ENCODE measurements at places on chromosomes 11 and 22.
A peak's percentile ranks its signal among the peaks of the same experiment; 100 is the strongest.

DNA sequence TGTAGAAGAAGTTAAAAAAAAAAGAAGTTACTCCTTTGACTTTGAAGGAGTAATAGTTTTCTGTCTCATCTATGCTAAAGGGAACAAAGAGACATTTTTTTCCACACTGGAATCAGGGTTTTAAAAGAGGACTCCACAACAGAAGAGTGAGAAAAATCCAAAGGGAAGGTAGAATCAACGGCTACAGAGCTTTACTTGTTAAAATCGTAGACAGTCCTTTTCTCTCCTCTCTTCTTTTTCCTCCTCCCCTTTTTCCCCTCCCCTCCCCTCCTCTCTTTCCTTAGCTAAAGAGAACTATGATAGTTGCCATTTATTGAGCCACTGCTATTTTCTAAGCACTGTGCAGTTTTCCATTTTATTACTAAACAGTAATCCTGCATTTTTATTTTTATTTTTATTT is 29.2 kb downstream of the DDIAS start:
- no peak for DNase-seq

DNA sequence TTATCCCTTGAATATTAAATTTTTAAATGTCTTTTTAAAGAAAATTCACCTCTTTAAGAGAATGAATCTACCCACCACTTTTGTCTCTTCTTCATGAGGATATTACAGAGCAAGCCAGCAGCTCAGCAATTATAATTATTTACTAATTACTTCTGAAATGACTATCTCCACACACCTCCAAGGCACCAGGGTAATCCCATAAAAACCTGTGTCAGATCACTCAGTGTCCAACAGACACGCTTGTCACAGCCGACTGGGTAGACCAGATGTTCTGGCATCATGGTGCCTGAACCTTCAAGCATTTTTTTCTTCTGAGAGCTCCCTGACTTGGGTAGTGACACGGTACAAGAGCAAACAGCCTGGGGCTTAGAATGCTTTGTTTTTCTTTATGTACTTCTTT is 61.4 kb downstream of the EFCAB6 start:
- no peak for DNase-seq

DNA sequence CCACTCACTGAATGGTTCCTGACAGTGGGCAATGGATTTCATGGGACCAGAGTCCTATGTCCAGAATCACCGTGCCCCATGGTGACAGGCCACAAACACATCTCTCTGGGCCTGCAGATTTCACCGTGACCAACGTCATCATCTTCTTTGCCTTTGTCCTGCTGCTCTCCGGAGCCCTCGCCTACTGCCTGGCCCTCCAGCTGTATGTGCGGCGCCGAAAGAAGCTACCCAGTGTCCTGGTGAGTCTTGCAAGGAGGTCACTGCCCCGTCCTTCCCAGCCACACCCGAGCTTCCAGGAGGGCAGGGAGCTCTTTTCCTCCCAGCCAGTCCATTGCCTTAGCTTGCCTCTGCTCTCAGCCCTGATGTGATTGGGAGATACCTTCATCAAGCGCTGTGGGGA is 9.3 kb downstream of the IL10RA start:
- no peak for DNase-seq

DNA sequence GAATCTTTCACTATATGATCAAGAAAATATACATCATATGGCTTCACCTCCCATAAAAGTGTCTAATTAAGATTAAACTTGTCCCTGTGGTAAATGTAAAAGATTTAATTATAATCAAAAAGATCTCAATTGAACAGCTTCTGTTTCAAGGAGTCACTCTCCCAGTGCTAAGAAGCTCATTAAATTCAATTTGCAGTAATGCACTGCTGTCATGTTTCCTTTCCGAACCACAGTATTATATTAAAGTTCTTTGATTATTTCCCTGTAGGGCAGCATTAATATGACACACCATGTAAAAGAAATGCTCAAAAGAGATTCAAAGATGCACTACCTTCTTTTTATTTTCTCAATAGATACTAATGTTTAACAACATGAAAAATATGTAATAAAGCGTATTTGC is 758.4 kb downstream of the LRRC4C start:
- no peak for DNase-seq

DNA sequence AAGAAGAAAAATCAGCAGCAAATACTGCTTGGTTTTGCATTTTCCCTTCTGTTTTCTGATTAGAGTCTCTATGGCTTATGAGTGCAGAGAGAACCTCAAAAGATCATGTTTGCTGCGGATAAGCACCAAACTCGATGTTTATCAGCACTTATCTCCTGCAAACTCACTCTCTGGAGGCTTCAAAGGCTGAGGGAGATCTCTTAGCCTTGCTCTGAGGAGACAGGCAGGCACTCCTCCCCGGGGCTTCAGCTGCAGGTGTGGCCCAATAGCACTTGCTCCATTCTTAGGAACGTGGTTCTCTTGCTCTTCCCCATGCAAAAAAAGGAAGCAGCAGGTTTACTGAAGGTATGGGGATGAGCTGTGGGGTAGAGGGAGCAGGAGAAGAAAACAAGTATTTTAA is 45.1 kb downstream of the FLI1 start:
- DNase-seq, result peak; percentile 67

GRCh38 chr11:93541884-93542810 is 1.0 kb downstream of the SMCO4 start:
- DNase-seq, result peak; percentile 31

DNA sequence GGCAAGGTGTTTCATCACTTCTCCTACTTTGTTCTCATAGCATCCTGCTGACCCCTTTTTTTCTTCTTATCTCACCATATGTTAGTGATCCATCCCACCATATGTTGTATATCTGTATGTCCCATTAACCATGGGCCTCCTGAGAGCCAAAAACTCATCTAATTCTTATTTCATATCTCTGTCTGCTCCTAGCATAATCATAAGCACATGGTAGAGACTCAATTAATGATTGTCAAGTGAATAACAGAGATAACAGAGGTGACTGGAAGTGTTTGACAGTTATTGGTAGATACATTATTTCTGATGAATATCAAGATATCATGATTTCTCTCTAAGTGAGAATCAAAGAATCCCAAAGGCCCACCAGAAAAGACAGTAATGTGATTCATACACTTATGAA is 138.1 kb upstream of the MPPED2 start:
- DNase-seq, result no peak

DNA sequence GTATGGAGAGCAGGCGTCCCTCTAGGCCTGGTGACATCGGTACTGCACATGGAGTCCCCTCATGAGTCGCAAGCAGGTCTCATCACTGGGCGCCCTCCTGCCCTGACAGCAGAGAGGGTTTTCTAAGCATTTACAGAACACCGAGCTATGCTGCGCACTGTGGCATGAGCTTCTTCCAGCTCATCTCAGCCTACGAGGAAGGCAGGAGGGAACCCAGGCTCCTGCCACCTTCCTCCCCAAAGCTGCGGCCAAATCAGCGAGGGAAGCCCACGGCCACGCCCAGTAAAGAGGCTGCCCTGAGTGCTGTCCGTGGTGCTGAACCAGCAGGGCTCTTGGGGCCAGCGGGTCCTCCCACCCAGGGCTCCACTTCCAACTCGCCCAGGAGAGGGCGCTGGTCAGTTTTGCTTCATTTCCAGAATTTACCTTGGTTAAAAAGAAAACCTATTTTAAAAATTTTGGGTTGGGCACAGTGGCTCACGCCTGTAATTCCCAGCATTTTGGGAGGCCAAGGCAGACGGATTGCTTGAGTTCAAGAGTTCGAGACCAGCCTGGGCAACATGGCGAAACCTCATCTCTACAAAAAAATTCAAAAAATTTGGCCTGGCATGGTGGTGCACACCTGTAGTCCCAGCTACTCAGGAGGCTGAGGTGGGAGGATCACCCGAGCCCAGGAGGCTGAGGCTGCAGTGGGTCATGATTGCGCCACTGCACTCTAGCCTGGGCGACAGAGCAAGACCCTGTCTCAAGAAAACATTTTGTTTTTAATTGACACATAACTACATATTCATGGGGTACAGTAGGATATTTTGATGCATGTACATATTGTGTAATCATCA is 34.2 kb downstream of the PHF21B start:
- peak; percentile 85 for DNase-seq

DNA sequence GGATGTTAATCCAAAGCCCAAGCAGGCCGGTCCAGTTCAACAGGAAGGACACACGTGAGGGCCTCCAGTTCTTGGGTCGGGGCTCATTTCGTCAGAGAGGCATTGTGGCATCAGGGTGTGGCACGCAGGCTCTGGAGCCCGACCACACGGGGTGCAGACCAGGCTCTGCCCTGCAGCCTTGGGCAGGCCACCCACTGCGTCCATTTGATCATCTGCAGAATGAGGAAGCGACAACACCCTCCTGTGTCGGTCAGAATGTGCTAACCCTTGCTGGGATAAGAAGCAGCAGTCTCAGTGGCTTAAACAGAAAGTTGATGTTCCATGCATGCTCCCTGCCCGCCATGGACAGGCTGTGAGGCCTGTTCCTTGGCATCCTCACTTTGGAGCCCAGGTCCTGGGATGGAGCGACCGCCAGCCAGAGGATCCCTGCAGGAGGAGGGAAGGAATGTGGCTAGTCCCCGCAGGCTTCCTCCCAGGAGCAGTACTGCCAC is 10.8 kb downstream of the RIBC2 start:
- DNase-seq, result no peak

- no peak for DNase-seq
Measured at GRCh38 chr22:45742866-45743450, 71.3 kb downstream of the ATXN10 start.

GRCh38 chr11:123082977-123083376 is 21.0 kb upstream of the HSPA8 start:
- DNase-seq, result no peak
